ENCODE measurements at places on chromosomes 3 and 15.
A peak's percentile ranks its signal among the peaks of the same experiment; 100 is the strongest.

DNA sequence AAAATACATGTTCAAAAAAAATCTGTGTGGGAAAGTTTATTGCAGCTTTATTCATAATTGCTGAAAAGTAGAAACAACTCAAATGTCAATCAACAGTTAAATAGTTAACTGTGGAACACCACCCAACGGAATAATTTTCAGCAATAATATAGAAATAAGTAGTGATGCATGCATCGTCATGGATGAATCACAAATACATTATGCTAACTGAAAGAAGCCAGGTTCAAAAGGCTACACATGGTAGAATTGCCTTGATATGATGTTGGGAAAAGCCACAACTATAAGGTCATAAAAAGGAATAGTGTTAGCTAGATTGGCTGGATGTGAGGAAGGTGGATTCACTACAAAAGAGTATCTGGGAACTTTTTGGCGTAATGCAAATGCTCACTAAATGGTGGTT is 82.0 kb downstream of the GMNC start:
- no peak for DNase-seq

GRCh38 chr15:49148727-49149126 is 6.7 kb downstream of the COPS2 start:
- DNase-seq = no peak

- peak; percentile 19 for DNase-seq
Measured at GRCh38 chr3:114496021-114496434, 202.2 kb downstream of the TIGIT start.

DNA sequence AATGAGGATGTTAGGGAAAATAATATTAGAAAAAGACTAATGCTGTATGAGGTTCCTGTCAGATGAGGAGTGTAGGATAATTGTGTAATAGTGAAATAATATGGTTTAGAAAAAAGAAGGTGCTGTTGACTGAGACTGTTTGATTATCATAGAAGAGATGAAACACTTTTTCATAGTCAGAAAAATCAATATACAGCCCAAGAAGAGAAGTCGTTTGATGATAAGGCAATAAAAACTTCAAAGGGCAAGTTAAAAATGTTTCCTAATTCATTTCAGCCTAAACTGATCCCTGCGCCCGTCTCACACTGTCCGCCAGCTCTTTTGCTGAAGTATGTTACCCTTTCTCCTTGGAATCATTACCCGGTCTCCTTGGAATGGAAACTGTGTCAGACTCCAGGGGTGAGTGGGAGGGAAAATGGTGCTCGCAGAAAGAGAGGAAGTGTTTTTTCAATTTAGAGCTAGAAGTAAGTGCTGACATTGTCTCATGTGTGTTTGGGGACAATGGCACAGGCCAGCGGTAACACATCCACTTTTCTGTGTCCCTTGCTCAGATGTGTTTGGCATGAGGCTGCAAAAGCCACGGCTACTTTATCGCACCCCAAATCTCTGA is 23.6 kb downstream of the DUT start:
- no peak for DNase-seq

DNA sequence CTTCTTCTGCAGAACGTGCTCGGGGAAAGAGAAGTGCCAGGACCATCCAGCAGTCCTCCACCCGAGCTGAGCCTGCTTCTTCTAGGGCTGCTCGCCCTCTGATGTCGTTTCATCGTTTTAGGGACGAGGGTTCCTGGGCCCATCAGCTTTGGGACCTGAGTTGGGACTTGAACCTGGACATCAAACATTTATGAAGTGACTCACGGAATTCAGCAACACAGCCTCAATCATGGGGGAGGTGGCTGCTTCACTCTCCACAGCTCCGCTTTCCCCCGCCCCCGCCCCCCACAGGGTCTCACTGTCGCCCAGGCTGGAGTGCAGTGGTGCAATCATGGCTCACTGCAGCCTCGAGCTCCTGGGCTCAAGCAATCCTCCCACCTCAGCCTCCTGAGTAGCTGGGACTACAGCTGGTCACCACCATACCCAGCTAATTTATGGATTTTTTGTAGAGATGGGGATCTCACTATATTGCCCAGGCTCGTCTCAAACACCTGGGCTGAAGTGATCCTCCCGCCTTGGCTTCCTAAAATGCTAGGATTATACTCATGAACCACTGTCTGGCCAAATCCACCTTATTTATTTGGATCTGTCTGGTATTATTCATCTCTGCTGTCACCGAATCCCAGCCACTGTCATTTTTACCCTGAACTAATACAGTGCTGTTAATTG is 725 bp upstream of the SCAMP2 start:
- DNase-seq = no peak

DNA sequence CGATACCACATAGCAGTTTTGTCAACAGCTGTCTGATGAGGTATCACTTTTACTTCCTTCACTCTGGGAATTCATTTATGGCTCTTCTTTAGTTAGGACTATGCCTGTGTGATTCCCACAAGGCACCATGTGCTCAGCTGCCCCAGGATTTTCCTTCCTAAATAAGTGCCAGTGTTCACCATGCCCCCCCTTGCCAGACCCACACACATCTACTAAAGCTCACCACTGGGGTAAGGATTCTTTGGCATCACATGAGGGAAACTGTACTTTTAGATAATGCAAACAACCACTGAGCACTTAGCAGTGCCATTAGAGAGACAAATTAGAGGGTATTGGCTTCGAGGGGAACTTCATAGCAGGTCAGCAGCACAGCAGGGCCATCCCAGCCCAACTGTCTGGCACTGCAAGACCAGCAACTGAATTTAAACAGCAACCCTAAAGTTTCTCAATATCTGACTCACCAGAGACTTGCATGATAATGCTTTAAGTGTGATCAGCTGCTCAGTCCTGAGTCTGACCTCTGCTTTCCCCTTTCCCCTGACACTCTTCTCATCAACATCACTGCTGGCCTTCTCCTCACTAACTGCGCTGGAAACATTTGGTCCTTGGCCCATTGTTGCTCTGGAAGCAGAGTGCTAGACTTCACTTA is 114.3 kb downstream of the STAC start:
- peak; percentile 47 for DNase-seq

DNA sequence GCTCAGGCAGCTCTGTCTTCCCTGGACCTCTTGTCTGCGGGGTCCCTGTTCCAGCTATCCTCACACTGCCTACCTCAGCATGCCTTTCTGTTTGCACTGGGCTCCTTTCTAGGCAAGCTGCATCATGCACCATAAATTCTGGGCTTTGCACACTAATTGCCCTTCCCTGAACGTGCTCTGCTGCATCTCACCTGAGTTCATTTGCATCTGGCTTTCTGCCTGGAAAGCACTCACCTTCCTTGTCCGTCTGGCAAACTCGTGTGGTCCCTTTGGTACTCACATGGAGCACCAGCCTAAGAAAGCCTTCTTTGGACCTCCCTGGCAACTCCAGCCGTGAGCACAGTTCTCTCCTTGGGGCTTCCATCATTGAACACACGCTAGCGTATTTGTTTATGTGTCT is 365.6 kb downstream of the SV2B start:
- no peak for DNase-seq

- DNase-seq = peak; percentile 50
Measured at GRCh38 chr15:72358650-72359171, 17.1 kb downstream of the HEXA start.

DNA sequence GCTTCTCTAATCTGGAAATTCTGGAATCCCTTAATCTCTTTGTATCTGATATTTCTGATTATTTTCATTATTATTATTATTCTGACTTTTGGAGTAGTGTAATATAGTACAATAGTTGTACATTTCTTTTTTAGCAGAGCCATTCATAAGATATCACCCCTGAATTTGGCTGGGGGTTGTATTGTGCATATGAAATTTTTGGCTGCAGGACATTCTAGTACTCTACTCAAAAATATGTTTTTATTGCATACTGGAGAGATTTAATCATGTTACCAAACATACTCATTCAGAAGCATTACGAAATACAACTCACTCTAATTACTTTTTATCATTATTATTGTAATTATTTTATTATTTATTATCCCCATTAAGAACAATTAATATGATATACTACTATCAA is 589.7 kb upstream of the KCNMB2 start:
- DNase-seq = no peak

DNA sequence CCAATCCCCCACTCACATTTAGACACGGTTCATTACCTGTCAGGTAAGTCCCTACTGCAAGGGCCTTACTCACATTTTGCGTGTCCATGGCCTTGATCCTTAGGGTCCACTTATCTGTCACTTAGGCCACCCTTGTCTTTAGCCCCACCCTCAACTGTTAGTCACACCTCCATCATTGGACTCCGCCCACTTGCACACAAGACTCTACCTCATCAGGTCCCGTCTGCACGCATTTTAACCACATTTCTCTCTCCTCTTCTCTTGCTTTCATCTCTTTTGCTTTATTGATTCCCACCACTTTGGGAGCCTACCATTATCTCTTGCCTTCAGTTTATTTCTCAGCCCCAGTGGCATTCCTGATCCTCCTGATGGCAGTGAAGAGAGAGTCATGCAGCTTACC is at the start of gene IQCF6:
TSS of gene IQCF6 (minus strand) at position 101 of the 400 bp plus-strand sequence. CDS start at position 88, 13 bp downstream.
- no peak for DNase-seq

- DNase-seq = no peak
Measured at GRCh38 chr3:160473978-160474377, 24.4 kb upstream of the TRIM59 start.

DNA sequence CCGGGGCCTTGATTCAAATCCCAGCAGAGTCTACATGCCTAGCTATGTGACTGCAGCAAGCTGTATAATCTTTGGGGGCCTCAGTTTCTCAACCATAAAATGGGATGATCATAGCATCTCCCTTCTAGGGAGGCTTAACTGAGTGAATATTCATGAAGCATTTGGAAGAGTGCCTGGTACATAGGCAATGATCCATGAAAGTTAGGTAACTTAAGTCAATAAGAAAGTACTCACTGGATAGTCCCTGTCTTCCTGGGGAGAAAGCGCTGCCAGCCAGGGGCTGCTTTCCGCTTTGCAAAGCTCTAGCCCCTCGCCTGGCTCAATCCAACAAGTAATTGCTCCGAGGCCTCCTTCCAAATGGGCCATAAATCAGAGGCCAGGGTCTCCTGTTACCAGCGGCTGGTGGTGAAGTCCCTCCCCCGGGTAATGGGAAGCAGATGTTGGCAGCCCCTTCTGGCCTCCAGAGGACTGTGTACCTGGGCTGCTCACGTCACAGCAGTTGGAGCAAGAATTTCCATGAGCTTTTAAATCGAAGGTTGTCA is 521.9 kb upstream of the PROK2 start:
- DNase-seq = peak; percentile 88

GRCh38 chr3:100044369-100044768 is 69.9 kb downstream of the FILIP1L start:
- DNase-seq = no peak

DNA sequence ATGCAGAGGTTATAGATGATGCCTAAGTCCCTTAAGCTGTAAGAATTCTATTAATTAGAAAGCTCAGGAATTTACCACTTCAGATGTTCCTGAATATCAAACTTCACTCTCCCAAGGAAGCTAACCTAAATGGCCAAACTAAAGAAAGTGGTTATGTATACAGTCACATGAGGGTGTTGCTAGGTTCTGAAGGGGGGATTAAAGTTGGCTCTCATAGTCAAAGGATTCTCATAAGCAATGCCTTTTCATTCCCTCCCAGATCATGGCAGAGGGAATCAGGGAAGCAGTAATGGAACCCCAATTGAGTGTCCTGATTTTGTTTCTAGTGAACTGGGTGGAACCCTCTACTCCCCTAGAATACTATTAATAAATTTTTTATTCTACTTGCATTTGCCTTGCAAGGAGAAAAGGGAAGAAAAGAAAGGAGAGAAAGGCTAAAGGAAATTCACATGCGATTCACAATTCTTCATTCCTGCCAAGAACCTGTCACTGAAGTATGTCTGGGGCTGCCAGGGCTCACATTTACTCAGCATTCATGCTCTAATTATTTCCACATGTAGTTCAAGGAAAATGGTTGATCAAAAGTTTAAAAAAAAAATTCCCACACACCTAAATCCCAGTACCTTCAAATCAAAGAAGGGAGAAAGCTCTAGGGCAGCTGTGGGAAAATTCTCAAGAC is 25.1 kb downstream of the FSTL1 start:
- peak; percentile 77 for DNase-seq

GRCh38 chr3:156642750-156643728 is 31.4 kb upstream of the TIPARP start:
- DNase-seq = no peak

DNA sequence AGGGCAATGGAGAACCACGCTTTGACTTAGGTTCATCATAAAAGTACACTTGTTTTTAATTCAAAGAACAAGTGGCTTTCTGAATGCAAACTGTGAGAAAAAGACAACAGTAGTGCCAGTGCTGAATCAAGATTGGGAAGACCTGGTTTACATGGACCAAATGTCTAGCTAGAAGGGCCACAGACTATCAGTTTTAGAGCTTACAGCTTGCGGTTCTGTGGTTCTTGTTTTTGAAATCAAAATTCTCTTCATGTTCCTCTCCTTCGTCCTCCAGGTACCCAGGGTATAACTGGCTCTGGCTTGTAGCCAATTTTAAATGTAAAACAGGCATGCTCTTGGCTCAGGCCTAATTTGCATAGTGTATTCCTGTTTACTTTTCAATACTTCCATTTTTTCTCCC is 124.6 kb downstream of the TGFBR2 start:
- DNase-seq = no peak

- DNase-seq = no peak
Measured at GRCh38 chr3:127800508-127800907, 21.8 kb downstream of the MGLL start.

GRCh38 chr15:30991255-30992235 is at the start of gene MTMR10:
Gene MTMR10, minus strand, starts transcription at chr15:30991628. Its CDS starts 122 bp downstream, at chr15:30991506.
- peak; percentile 83 for DNase-seq

DNA sequence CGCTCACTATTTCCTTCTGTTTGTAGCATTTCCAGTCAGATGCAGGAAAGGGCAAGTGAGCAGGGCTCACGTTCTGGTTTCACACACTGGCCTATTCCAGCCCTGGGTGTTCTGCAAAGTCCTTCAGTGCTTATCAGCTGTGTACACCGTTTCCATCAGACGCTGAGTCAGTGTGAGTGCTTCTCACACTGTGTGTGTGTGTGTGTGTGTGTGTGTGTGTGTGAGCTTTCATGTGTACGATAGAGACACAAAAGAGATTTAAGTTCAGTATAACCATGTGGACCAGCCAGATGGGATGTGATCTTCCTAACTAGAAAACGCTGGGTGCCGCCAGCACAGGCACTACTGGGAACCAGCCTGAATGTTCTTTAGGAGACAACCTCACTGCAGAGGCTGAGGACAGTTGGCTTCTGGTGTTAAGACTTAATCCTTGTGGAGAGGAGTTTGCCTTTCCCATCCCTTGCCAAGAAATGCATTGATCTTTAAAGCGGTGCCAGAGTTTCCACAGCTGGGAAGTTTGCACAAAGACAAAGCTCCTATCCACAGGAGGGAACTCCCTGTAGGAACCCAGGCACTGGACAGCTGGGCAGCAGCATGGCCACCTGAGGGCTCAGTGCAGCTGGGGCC is 3.9 kb upstream of the CHSY1 start:
- DNase-seq = peak; percentile 73

Measured in femur (tissue), 1 donor.